NCI-H146 (cell line): ENCODE measurements at places on chromosomes 11 and 22.

DNA sequence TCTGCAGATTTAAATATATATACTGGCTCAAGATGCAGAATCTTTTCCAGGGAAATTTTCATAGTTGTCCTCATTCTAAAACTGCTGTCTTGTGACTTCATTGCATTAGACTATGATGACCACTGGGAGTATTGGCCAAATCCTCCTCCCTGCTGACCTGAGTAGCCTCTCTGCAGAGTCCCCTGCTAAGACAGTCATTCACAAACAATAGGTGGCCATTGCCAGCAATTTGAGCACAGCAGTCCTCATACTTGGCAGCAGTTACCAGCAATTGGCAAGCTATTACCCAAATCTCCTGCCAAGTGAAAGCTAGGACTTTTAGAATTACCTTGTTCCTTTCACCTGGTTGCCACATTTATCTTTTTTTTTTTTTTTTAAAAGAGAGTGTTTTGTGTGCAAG, 325.8 kb downstream of the FAT3 start:
- peak; percentile 46 for DNase-seq

DNA sequence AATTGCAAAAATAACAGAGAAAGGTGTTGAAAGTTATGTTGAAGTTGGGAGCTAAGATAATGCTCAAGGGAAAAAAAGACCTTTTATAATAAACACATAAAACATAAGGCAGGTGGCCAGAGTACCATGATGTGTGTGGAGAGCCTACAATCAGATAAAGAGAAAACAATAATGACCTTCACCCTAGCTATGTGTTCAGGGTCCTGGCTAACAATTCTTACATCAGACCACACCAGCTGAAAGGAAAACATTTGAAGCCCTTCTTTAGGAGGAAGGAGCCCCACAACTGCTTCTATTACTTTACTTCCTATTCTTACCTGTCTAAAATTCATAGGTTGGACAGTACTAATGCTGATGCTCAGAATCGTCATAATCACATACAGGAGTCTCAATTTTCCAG, 2.5 kb downstream of the TSG101 start:
- no peak for DNase-seq

GRCh38 chr11:569158-569885, 6.9 kb upstream of the PHRF1 start:
- DNase-seq, result no peak

DNA sequence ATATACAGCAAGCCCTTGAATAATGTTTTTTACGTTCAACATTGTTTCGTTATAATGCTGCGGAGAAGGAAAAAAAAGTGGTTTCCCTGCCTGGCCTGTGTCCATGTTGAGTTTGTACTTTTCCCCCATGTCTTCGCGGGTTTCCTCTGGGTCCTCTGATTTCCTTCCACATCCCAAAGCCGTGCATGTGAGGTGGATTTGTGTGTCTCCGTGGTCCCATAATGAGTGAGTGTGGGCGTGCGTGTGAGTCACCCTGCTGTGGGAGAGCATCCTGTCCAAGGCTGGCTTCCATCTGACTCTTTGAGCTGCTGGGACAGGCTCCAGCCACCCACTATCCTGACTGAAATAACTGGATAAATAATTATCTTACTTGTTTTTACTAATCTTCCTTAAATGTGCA, 29.6 kb upstream of the SNX19 start:
- DNase-seq, result no peak

DNA sequence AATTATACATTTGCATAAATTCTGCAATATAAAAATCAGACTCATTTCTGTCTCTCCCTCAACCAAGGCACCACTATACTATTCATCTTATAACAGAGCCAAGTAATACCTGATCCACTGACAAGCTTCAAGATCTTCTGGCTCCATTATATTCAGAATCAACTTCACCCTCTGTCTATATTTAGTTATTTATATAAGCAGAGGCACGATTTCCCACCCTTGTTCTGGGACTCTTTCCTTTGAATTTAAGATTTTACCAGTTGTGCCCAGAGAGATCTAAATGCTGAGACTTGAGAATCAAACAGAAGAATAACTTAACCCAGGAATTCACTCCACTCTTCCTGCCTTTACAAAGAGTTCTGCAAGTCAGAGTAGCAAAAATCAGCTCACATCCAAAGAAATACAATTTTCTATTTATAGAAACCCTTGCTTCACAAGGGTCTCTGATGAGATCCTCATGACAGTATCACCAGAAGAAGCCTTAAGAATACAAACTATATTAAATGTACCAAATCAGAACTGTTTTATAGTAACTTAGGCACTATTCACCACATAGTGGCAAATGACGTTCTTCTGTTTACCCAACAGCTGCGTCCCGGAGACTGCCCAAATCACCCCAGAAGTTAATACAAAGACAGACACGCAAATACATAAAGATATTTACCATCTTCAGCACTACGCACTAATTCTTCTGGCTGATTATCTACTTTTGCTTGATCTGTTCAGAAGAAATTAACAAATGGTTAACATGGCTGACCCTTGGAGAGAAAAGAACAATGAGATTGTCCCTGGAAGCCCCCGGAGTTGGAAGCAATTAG, 32.3 kb upstream of the CCDC89 start:
- DNase-seq, result no peak

DNA sequence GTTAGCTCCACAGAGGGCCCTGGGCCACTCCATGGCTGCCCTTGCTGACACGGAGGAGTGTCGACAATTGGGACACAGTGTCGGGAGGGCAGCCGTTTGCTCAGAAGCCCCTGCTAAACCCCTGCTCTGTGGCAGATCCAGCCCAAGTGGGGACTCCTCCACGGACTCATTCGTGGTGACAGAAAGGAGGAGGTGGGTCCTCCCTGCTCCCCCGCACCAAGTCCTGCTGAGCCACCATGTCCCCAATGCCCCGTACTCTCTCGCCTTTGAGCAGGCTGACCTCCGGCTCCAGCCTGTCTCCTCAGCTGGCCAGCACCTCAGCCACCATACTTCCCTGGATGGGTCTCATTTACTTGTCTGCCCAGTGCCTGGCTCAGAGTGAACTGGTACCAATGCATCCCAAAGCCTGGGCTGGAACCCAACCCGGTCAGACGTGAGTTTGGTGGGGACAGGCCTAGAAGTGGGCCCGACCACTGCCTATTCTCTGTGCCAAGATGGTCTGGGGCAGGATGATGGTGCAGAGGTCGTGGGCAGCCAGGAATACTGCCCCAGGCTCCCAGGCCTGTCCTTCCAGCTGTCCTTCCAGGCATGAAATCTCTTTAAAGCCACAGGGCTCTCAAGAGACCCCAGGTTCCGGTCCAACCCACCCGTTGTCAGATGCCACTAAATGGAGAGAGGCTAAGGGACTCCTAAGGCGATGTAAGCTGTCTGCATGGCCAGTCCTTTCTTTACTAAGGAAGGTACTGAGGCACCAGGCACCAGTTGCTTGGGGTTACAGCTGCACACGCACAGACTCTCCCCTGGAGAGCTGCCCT, 4.3 kb downstream of the CBX6 start:
- DNase-seq, result no peak

GRCh38 chr22:50078761-50079160, 6.5 kb downstream of the MLC1 start:
- no peak for DNase-seq

- DNase-seq, result no peak
These were observed 20.1 kb upstream of the PEX26 start for GRCh38 chr22:18057568-18058209.

GRCh38 chr22:24119476-24119875, 61.8 kb upstream of the SUSD2 start:
- no peak for DNase-seq

- no peak for DNase-seq
These were observed 3922.5 kb upstream of the OR11H1 start for GRCh38 chr22:11605468-11605981.

GRCh38 chr11:119752946-119753345, 23.9 kb upstream of the NECTIN1 start:
- DNase-seq, result no peak

DNA sequence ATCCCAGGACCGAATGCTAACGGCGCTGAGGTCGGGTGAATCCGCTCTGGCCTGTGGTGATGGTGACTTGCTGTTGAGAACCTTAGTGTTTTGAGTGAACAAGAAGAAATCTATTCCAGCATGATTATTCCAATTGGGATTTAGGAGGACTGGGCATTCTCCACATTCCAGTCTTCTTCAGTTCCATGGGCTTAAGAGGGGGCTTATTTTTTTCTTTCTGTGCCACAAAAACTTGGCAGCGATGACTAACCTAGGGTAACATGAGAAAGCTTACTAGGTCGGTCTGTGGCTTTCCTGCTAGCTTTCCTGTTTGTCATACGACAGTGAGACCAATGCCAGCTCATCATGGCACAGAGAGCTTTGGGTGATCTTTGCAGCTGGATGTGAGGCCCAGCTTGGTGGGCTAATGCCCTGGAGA, 62.9 kb upstream of the ATXN10 start:
- DNase-seq, result no peak

GRCh38 chr11:2182692-2183474, 11.3 kb upstream of the TH start:
- no peak for DNase-seq

GRCh38 chr11:2366276-2366675, 10.8 kb upstream of the CD81 start:
- DNase-seq, result no peak

DNA sequence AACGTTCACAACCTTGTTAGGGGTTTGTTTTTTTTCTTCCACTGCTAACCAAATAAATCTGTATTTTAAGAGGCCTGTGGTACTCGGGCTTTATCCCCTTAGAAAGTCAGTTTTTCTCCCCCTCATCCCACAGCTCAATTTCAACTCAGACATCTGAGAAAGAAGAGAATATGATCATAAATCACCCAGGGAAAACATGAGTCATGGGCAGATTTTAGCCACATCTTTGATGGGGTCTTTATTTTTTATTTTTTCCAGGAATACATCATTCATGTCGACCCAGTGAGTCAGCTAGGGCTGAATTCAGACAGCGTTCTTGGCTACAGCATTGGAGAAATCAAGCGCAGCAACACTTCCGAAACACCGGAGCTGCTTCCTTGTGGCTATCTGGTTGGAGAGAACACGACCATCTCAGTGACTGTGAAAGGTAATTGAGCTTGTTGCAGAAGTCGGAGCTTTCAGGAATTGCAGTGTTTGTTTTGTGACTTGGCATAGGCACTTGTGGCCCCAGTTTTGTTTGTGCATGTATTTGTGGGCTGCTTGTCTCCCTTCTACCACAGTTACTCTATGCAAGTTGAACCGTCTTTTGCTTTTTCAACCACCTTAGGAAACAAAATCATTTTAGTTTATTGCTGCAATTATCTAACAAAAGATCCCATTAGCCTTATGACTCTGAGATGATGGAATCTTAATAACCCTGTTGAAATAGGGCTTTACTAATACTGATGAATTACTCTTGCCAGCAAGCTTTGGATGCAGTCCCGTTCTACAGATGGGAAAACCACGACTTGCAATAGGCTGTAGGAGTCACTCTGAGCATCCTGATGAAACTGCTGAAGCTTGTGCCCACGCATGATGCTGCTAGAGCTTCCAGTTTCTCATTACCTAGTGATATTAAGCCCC, 62.7 kb downstream of the DBX1 start:
- DNase-seq, result no peak

DNA sequence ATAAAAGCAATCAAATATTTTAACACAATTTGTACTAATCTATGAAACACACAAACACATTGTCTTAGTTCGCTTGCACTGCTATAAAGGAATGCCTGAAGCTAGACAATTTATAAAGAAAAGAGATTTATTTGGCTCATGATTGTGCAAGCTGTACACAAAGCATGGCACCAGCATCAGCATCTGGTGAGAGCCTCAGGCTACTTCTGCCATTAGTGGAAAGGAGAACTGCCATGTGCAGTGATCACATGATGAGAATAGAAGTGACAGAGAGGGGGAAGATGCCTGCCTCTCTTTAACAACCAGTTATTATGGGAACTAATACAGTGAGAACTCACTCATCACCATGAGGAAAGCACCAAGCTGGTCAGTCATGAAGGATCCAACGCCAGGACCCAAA, 105.1 kb downstream of the GUCY1A2 start:
- no peak for DNase-seq

- DNase-seq, result no peak
These were observed 1.4 kb upstream of the GNAZ start for GRCh38 chr22:23068832-23069385.

DNA sequence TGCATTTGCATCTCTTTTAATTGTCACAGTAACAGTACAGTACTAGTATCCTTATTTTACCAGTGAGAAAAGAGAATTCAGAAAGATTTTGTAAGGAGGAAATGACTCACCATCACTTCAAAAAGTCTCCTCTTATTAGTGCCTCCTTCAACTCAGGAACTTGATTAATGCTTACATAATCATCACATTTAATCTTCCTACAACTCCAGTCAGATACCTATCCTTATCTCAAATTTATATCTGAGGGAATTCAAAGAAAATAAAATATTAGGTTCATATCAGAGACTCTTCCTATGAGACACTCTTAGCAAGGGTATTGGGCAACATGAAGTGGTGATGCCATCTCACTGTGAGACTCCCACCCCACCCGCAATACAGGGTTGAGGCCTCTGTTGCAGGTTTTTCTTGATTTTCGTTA, 26.1 kb upstream of the CTSC start:
- no peak for DNase-seq
